ENCODE measurements at places on chromosomes 7 and 10.

DNA sequence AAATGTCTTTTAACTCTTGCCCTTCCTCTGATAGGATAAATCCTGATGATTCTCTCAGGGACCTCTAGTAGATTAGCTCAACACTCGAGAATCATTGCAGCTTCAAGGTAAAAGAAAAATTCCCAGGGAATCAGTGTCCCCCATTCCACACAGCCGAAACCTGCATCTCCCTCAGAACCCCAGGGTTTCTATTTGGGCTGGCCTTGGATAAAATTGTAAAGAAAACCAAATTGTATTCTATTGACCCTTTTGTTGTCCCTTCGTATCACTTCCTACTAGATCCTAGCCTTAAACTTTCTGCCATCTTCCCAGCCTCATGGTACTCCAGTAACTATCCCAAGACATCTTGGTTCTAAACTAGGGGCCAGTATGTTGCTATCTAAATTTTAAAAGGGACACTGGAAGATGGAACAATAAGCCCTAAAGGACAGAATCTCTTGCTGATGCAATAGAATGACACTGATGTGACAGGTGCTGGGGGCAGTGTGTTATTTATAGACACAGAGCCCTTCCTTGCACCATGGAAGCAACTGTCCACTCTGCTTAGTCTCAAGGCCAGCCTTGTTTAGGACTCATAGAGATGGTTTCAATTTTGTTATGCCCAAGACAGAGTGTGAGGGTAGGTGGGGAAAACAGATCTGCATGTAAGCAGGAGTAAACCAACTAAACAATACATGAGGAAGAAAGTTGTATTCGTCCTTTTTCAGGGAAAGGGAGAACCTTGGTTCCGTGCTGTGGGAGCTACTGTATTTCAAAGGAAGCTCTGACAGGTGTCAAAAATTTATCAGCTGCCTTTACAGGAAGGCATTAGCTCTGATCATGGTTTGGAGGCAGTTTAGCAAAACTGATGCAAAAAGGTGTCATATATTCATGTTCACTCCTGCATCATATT is 7.6 kb downstream of the ASB15 start:
- no peak for DNase-seq

- no peak for DNase-seq
Observed at GRCh38 chr7:94630855-94631254, 25.1 kb downstream of the SGCE start.

- DNase-seq = no peak
Observed at GRCh38 chr7:93194386-93194785, 31.9 kb downstream of the HEPACAM2 start.

GRCh38 chr7:38339953-38340819 is 66.8 kb upstream of the TARP start:
- no peak for DNase-seq

GRCh38 chr10:101301111-101301731 is 52.7 kb upstream of the BTRC start:
- no peak for DNase-seq

DNA sequence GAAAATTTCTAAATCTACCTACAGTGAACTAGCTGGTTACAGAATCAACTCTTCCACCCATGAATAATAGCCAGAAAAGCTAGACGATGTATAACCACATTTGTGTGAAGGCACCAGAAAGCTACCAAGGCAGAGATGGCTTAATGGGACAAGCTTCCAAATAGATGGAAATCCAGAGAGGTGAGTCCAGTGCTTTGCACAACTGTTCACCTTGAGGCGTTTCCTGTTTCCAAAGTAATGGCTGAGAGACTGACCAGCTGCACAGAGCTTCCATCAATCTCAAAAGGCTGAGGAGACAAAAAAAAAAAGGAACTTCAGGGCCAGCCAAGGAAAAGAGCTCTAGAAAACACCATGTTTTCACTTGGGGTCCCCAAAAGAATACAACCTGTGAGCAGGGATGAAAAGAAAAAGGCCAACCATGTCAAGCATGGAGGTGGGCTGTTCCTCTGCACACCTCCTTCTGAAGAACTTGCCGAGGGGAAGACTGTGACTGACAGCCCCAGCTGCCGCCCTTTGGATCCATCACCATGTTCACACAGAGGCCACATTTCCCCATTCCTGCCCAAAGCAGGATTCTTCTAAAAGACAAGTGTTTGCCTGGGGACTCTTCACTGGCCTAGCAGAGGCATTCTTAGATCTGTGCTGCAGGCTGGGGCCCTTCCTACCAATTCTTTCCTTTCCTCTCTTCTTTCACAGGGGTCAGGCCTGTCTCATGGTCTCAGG is 72.9 kb downstream of the ARHGAP21 start:
- no peak for DNase-seq

DNA sequence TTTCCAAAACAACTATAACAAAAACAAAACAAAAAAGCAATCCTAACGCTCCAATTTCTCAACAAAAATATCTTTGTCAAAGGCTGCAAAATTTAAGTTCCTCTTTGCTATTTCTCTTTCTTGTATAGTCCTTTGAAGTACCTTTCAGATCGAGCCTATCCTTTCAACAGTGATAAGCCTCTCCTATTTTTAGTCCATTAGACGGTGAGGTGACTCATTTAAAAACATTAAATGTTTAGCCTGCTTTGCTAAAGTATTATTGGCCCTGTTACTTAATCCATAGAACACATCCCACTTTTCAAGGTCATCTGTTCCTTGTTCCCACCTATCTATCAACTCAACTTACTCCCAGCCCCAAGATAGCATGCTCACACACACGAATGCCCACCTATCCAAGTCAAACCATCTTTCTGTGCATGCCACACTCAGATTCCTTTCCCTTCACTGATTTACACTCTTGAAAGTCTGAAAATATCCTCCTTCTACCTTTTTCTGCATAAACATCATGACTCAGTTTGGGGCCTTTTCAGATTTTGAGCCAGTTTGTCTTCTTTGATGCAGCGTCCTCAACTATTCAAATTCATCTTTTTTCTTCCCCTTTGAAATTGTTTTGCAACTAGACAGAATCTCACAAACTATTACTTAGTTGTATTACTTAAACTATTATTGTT is 224.9 kb upstream of the TMEM229A start:
- no peak for DNase-seq

DNA sequence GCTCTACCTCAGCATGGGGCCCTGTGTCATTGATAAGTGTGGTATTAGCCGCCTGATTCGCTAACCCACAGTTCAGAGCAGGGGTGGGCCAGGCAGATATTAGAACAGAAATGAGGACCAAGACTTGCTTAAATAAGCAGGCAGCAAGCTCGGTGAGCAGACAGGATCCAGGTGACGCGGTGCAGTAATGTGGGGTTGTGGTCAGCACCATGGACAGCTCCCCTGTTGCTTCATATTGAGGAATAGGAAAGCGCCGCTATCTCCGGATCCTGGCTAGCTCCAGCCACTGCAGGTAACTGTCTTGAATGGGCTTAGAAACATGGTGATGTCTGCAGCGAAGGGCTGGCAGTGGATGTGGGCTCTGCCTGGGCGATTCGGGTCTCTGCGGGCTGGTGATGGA is 51.3 kb upstream of the GPR26 start:
- DNase-seq = peak; percentile 6

DNA sequence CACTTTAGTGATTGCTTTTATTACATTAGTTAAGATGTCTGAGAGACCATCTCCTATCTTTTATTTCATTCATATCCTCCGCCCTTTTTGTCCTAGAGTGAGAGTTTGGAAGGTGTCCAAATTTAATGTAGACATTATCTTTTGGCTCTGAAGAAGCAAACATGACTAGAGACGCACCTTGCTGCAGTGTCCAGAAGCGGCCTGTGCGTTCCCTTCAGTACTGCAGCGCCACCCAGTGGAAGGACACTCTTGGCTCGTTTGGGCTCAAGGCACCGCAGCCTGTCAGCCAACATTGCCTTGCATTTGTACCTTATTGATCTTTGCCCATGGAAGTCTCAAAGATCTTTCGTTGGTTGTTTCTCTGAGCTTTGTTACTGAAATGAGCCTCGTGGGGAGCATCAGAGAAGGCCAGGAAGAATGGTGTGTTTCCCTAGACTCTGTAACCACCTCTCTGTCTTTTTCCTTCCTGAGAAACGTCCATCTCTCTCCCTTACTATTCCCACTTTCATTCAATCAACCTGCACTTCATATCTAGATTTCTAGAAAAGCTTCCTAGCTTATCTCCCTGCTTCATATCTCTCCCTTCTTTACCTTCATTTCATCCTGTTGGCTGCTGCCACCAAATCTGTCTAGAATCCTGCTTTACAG is 10.4 kb upstream of the CLCN1 start:
- peak; percentile 49 for DNase-seq
